ENCODE measurements at places on chromosomes 13 and 19.

DNA sequence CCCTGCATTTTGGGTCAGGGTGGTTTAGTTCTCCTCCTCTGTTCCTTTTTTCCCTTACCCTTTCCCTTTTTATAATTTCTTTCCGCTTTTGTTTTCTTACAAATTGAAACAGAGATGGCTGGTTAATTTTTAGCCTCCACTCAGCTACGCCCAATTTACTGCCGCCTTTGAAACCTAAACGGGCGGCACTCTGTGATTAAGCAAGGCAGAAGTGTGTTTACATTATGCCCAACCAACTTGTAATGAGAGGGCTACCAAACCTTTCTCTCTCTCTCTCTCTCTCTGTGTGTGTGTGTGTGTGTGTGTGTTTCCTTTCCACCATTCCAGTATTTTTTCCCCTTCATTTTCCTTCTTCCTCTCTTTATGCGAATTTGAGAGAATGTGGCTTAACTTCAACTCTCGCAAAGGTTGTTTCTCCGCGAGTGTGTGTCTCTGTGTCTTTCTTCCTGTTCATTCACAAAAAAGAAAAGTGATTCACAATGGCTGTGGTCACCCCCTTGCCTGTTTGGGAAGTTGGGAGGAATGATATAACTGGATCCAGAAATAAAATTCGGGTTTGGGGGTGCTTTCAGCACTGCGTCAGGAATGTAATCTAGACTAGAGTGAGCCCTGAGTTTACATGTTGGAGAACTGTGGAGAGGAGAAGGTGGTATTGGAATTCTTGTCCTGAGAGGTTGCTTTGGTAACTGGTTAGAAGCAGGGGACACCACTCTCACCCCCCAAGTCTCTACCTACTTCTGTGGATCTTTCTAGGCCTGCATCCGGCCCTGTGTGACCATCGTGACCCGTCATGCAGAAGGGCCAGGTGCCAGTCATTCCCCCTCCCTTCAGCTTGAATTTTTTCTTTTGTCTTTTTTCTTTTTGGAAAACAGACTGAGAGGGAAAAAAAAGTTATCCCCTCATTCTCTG is 31.4 kb downstream of the NFIX start:
- DNase-seq = no peak

- DNase-seq = no peak
These were observed 11.8 kb downstream of the SERP2 start for GRCh38 chr13:44385401-44385800.

DNA sequence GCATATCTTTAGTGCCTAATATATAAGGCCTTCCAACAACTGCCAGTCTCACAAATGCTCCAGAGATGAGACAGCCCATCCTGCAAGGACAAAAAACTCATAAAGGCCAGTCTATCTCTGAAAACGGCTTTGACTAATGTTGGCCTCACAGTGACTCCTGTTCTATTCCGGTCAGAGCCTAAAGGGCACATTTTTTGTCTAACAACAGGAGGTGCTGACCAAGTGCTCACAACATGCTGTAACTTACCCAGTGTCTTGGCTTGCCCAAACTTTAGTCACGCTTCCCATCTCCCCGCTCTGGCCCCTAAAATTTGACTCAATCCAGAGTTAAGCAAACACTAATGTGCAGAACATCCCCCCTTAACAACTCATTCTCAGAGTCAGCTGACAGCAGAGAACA is 1411.2 kb upstream of the MIR17HG start:
- DNase-seq = no peak

GRCh38 chr19:3407556-3408516 is 41.5 kb downstream of the NFIC start:
- no peak for DNase-seq

DNA sequence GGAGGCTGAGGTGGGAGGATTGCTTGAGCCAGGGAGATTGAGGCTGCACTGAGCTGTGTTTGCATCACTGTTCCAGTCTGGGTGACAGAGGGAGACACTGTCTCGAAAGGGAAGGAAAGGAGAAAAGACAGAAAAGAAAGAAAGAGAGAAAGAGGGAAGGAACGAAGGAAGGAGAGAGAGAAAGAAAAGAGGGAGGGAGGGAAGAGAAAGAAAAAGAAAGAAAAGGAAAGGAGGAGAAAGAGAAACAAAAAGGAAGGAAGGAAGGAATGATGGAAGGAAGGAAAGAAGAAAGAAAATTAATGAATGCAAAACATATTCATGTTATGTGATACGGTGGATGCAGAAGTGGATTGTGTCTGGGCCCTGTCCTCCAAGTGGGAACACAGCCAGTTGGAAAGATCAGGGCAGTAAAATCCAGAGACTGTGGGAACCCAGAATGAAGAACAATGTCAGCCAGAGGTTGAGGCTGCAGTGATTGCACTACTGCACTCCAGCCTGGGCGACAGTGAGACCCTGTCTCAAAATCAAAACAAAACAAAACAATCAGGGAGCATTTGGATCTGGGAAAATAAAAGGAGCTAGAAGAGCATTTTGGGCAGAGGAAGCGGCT is 6.2 kb downstream of the PHLDB3 start:
- DNase-seq = no peak

GRCh38 chr13:64758521-64759244 is 2471.5 kb downstream of the PCDH9 start:
- no peak for DNase-seq

DNA sequence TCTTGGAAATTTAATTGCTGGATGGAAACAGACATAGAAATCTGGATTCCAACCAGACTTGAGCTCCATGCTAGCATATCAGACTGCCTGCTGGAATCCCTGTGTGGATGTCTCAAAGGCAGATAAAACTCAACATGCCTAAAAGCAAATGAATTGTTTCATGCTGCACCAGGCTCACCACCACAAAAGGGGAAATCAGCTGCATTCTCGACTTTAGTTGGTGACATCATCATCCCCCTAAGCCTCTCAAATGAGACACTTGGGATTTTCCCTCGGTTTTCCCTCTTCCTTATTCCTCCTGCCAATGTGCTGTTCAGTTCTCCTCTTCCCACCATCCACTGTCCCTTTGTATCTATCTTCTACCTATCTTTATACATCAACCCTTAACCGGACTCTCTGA is 134.3 kb downstream of the ZDHHC20 start:
- no peak for DNase-seq

- DNase-seq = no peak
These were observed 202.6 kb upstream of the UFM1 start for GRCh38 chr13:38147050-38147449.

Data from GM12892 (cell line).